ENCODE measurements at places on chromosomes 16 and 17. TPM values are rescaled to one million over a fixed set of nuclear protein-coding genes. Genes with fewer than 3 reads are reported as not detected.

- DNase-seq = no peak
Measured at GRCh38 chr17:72394531-72394930, 273.7 kb downstream of the SOX9 start.

DNA sequence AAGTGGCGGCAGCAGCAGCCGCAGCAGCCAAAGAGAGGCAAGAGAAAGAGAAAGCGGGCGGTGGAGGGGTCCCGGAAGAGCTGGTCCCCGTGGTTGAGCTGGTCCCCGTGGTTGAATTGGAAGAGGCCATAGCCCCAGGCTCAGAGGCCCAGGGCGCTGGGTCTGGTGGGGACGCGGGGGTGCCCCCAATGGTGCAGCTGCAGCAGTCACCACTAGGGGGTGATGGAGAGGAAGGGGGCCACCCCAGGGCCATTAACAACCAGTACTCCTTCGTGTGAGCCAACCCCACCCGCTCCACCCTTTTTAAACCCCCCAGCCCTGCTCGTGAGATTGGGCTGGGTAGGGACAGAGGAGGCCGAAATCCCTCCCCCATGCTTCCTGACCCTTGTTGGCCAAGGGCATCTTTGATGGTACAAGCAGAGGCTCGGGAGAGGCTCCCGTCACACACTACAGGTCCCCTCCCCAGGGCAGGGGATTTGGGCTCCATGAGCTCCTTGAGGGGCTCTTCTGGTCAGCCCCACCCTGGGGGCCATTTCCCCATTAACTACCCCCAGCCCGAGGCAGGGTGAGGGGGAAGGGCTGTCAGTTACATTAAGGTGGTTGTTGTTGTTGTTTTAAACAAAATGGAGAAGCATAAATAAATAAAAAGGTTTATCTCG lies 4.6 kb upstream of the ATP2A1 start:
- peak; percentile 49 for DNase-seq

DNA sequence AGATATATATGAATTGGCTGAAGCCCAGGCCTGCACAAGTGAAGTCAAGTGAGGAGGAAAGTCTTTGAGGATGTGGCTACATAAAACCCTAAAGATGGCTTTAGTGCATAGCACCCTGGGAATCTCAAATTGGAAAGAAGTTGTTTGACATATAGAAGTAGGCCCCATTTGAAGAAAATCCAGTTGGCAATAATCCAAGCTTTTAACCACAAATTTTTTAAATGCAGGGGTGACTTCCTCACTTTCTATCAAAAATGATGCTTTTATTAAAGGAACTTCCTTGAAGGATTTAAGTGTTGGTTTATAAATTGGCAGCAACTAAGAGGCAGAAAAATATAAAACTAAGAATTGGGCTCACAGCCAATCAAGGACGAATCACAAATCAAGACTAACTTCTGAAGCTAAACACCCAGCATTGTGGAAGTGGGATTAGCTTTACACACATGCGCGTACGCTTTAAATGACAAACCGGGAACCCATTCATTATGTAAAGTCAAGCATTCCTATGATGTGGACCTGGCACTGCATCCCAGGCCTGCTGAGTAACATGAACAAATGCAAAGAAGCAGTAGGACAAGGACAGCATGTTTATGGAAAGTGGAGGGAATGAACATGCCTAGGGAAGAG lies 63.3 kb downstream of the NOG start:
- DNase-seq = no peak

- no peak for DNase-seq
Measured at GRCh38 chr17:49447628-49448302, 33.1 kb upstream of the PHB1 start.

DNA sequence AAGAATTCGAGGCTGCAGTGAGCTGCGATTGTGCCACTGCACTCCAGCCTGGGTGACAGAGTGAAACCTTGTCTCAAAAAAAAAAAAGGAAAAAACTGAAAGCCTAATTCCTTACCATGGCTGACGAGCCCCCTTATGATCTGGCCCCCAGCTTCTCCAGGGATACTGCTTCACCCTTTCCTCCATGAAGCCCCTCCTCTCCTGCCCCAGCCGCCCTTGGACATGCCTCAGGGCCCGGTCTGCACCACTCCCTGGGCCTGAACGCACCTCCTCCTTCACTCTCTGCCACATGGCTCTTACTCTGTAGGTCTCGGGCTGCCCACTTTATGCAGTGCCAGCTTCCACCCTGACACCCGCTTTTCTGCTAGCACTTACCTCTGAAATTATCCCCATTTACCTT lies 65.3 kb downstream of the COG7 start:
- peak; percentile 12 for DNase-seq

DNA sequence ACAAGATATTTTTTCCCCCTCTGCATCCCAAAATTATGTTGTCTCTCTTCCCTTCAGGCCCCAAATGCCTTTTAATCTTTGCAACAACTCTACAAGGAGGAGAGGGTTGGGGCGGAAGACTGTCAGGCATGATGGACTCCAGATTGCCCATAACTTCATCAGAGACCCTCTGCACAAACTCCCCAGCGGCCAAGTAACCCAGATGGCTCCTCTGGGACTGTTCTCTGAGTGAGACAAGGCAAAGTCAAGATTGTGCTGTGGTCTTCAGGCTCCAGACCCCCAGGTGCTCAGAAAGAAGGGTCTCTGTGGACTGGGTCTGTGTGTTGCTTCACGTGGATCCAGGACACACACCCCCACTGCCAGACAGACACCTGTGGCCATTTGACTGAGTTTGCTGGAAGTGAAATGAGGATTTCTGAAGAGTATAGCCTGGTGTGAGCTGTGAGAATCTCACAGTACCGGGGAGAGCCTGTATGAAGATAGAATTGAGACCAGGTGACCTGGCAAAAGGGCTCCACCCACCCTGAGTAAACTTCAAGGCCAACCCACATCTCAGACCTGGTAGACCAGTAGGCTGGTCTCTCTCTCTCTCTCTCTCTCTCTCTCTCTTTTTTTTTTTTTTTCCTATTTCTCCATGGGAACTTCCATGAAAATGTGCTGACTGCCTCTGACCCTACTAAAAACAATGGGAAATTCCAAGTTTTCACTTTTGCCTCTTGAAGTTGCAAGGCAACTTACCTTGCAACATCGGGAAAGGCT lies 354.1 kb downstream of the SOX9 start:
- no peak for DNase-seq

GRCh38 chr16:49588729-49589384 lies 215.3 kb downstream of the C16orf78 start:
- no peak for DNase-seq

- no peak for DNase-seq
Measured at GRCh38 chr17:6297960-6298359, 137.0 kb downstream of the AIPL1 start.

GRCh38 chr17:40796846-40797245 lies 2.9 kb downstream of the KRT28 start:
- DNase-seq = no peak

DNA sequence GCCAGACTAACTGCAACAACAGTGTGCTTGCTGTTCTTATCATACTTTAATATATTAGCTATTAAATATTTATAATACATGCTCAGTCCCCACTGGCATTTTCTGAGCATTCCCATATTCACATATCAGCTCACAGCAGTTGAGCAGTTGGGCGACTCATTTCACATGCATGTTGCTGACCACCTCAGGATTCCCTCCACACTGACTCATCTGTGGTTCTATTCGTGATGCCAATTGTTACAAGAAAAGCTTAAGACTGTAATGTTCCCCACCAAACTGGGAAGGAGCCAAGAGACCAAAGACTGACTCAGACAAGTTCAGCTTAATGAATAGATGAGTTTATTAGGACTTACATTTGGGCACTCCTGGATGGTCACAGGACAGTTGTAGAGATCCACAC lies 100.3 kb upstream of the KIF2B start:
- no peak for DNase-seq

GRCh38 chr17:73820686-73821448 lies 176.6 kb upstream of the SDK2 start:
- no peak for DNase-seq

- no peak for DNase-seq
Measured at GRCh38 chr17:58231641-58232040, 6.7 kb upstream of the LPO start.

DNA sequence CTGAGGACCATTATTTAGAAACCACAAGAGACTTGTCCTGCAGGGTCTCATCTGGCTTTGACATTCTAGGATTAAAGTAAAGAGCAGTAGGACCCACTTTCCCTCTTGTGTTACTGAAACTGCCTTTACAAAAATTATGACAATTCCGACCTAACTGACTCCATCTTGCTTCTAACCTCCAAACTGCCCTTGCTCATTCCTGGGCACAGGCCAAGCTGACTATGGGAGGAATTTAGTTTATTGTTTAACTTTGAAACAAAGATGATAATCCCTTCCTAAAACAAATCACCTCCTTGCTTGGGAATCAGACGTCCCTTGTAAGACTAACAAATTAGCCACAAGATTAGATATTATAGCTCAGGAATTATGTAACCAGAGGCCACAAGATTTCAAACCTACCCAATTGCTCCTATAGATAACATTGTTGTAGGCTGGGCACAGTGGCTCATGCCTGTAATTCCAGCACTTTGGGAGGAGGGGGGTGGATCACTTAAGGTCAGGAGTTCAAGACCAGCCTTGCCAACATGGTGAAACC lies 87.0 kb upstream of the FBXO47 start:
- no peak for DNase-seq

DNA sequence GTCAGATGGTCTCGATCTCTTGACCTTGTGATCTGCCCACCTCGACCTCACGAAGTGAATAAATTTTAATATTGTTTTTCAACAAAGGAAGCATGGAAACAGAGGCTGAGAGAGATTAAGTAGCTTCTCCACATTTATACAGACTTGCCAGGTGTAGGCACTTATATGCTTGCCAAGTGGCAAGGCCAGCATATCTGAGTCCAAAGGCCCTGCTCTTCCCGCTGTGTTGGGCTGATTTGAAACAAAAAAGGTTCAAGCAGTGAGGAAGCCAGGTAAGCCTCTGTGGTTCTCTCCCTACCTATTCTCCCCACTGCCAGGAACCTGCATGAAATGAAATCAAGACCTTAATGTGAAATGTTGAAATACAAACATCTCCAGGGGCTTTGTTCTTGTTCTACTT lies 7.5 kb upstream of the SLC6A4 start:
- DNase-seq = no peak

- no peak for DNase-seq
Measured at GRCh38 chr17:55154101-55154500, 110.7 kb upstream of the HLF start.

DNA sequence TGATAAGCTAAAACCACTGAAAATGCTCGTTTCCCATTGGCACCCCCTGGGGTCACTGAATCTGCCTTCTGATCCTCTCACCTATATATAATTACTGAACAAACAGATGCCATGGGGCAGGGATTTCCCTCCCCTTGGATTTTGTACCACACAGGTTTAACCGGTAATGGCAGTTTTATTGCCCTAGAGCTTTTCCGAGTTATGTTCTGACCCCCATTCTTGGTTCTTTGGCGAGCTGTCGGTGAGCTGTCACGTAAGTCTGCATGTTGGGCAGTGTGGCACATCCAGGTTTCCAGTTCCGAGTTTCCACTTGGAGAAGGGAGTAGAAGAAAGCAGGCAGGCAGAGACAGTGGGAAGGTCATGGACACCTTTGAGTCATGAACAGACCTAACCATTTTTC lies 7.1 kb downstream of the TMEM97 start:
- DNase-seq = no peak

- DNase-seq = no peak
Measured at GRCh38 chr16:4692460-4693295, 684 bp upstream of the NUDT16L1 start.

DNA sequence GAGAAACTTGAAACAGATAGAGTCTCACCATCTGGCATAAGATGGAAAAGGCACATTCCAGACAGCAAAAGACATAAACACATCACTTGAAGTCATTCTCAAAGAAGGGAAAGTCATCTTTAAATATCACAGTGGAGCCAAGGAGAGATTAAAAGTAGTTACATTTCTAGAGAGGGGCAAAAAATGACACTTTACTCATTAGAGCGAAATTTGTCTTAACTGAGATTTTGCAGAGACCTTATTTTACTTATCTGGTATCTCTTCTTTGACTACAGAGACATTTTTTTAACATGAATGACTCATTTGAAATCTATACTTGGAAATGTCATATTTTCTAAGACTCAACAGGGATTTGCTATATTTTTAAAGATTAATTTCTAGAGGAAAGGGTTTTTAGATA lies 339.0 kb upstream of the KIF2B start:
- DNase-seq = no peak

GRCh38 chr17:64385187-64386083 lies 5.2 kb downstream of the PECAM1 start:
- peak; percentile 44 for DNase-seq

SMIM5 gene
- total RNA-seq = not detected

KRTAP4-5 gene
- total RNA-seq = not detected

HLF gene
- 0.93 TPM for total RNA-seq

CCL17 gene
- total RNA-seq = 18.9 TPM

TM4SF5 gene
- not detected for total RNA-seq

TRPV2 gene
- total RNA-seq = 67.3 TPM

MAPT gene
- 0.42 TPM for total RNA-seq

PPL gene
- total RNA-seq = not detected

PRSS33 gene
- total RNA-seq = 0.22 TPM

OR1F1 gene
- total RNA-seq = not detected

BAIAP3 gene
- total RNA-seq = 7.2 TPM

C16orf92 gene
- total RNA-seq = not detected

GAS2L2 gene
- total RNA-seq = 0.07 TPM

MAPK7 gene
- 19.8 TPM for total RNA-seq

NATD1 gene
- total RNA-seq = 2.7 TPM

TLCD3B gene
- 0.55 TPM for total RNA-seq

PLXDC1 gene
- 2.9 TPM for total RNA-seq

GPR139 gene
- not detected for total RNA-seq

TNFRSF13B gene
- not detected for total RNA-seq

PLSCR3 gene
- 81.6 TPM for total RNA-seq
